ENCODE measurements at places on chromosomes 16 and 17.
A peak's percentile ranks its signal among the peaks of the same experiment; 100 is the strongest.

DNA sequence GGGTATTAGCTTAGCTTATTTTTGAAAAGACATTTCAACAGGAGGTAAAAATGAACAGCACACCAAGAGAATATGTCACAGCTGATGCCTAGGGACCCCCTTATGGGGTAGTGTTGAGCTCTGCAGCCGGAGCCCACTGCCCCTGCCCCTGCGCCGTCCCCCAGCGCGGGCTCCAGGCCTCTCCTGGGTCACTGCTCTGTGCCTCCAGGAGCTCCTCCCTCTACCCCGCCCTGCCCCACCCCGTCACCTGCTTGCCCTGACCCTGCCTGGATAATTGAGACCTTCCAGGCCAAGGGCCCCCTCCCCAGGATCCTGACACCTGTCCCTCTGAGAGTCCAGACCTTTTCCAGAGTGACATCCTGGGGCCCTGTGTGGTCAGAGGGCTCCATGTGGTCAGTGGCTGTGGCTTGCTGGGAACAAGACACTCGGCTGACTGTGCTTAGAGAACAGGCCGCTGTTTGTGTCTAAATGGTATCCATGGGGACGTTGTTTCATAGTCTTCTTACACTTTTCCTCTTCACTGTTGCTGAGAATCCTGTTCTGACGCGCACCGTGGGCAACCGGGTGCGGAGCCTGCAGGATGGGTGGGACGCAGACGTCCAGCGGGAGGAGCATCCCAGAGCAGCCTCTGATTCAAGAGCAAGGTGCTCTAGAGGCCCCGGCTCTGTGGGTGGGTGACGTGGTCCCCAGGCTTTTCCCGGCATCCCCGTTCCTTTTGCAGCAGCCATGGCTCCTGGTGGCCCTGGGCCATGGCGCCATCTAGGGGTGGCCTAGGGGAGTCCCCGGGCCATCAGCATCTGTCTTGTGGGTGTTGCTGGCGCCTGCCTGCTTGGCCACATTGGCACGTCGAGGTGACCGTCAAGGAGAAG is 20.0 kb upstream of the WFIKKN1 start:
- peak; percentile 65 for DNase-seq

- peak; percentile 61 for DNase-seq
These were observed 31.1 kb upstream of the SLC47A1 start for GRCh38 chr17:19502517-19502916.

DNA sequence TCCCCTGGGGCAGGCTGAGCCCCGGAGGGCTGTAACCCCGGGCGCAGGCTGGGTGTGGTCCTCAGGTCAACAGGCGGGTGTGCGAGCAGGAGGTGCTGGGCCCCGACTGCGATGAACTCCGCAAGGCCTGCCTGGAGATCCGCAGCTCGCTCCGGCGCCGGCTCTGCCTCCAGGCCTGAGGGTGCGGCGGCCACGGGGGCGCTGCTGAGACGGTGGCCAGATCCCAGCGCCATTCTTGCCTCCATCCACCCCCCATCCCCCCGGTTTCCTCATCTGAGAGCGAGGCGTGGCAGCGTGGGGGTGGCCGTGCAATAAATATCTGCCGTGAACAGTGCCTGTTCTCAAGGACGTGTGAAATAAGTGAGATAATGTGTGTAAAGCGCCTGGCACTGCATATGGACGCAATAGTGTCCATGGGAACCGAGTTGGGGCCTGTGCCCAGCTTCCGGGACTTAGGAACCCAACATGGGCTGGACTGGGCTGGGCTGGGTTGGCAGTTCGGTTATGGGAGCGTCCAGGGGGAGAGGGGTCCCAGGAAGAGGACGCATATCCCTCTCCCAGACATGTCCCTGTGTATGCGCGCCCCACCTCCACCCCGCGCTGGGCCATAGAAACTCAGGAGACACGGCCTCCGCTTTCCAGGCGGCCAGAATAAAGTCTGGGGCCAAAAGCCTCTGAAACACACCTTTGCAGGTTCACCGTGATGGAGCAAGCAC is 15.0 kb downstream of the ZNF213 start:
- DNase-seq: peak; percentile 57

- DNase-seq: no peak
These were observed 389.7 kb downstream of the SOX9 start for GRCh38 chr17:72510351-72511016.

DNA sequence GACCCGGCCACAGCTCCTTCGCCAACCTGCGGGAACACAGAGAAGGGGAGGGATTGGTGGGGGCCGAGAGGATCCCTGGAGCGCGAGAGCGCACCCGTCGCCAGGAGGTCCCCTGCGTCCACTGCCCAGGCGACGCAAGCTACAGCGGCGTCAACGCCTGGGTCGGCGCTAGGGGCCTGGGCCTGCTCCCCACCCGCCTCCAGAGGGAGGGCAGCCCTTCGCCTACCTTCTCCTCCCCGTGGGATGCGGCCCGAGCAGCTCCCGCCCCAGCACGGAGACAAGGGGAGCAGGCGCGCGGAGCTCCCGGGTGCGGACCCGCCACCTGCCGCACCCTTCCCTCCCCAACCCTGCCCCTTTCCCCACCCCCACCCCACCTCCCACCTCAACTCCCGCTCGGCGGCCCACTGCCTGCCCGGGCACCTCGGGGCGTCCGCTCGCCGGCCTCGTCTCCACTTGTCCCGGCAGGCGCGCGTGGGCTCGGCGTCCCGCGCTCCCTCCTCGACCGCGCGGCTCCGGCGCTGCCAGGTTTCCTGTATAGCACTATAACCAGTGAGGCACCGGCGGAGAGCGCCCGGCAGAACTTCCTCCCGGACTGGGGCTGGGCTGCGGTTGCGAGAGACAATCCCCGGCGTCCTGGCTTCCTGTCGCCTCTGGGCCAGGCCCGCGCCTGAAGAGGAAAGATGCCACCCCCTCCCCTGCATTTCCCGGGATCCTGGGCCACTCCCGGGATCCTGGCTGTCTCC is 119.1 kb upstream of the SMURF2 start:
- DNase-seq: peak; percentile 49

- DNase-seq: no peak
These were observed 2.8 kb downstream of the BFAR start for GRCh38 chr16:14635395-14636165.

GRCh38 chr17:41777574-41778188 is 8.8 kb downstream of the JUP start:
- no peak for DNase-seq

GRCh38 chr17:49866019-49866380 is 18.1 kb upstream of the TAC4 start:
- no peak for DNase-seq

- DNase-seq: peak; percentile 88
These were observed 15.4 kb upstream of the PLLP start for GRCh38 chr16:57299719-57300386.

GRCh38 chr17:27458524-27458908 is 2.3 kb downstream of the KSR1 start:
- DNase-seq: no peak

- no peak for DNase-seq
These were observed 536.7 kb upstream of the HSBP1 start for GRCh38 chr16:83271123-83271522.

DNA sequence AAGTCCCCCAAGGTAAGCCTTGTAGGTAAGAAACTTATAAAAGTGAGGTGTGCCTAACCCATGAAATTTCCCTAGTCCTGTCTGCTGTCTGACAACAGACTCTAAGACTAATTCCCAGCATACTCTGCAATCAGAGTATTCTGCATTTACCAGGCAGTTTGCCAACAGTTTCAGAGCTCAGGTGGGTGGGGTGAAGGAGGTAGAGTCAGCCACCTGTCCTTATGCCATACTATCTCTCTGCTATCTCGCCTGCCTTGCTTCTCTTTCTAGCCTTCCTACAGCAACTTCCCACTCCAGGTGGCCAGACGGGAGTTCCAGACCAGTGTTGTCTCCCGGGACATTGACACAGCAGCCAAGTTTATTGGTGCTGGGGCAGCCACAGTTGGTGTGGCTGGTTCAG is 2.3 kb downstream of the ATP5MC1 start:
- DNase-seq: no peak

DNA sequence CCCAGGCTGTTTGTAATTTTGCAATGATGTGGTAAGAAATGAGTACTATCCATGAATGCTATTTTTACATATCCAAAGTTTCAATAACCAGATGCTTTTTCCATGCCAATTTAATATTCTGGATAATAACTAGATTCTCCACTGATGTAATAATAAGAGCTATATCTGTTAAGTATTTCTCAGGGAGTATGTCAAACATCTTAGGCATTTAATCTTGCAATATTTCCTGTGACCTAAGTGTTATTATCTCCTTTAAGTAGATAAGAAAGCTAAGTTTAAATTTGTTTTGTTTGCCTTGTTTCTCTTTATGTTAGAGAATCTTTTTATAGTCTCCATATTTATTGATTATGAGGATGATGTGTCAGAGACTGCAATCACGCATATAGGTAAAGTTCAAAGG is 32.3 kb upstream of the HS3ST3A1 start:
- no peak for DNase-seq

- DNase-seq: no peak
These were observed 34.4 kb downstream of the GDPD1 start for GRCh38 chr17:59254742-59255141.

DNA sequence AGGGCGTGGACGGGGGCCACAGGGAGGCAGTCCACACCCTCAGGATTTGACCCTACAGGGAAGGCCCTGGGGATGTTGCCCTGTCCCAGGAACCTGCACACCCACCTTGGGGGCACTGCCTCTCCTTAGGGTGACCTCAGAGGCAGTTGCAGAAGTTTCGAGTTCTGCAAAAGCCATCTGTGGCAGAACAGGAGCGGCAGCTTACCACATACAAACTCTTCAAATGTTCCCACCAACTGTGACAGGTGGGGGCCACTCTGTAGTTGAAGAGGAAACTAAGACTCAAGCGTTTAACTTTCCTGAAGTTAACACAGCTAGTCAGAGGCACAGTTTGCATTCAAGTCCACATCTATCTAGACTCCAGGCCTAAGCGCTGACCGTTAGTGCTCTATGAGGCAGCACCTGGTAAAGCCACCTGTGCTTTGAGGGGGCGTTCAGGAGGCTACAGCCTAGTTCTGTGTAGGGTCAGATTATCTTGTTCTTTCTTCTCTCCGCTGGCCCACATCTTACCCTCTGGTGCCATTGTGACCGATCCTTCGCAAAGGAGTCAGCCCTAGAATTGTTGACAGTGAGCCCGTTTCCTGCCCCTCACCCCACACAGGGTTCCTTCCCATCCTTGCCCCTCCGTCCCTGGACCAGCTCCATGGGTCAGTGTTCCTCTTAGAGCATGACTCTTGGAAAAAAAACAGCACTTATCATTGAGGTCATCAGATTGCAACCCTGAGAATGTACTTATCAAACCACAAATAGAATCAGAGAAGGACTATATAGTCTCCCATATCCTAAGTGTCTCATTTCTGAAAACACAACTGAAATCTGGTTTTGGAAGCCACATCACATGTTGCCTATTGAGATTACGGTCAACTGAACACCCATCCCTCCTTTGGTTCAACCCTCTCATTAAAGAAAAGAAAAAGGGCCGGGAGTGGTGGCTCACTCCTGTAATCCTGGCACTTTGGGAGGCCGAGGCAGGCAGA is 45.4 kb downstream of the CDH1 start:
- DNase-seq: no peak

DNA sequence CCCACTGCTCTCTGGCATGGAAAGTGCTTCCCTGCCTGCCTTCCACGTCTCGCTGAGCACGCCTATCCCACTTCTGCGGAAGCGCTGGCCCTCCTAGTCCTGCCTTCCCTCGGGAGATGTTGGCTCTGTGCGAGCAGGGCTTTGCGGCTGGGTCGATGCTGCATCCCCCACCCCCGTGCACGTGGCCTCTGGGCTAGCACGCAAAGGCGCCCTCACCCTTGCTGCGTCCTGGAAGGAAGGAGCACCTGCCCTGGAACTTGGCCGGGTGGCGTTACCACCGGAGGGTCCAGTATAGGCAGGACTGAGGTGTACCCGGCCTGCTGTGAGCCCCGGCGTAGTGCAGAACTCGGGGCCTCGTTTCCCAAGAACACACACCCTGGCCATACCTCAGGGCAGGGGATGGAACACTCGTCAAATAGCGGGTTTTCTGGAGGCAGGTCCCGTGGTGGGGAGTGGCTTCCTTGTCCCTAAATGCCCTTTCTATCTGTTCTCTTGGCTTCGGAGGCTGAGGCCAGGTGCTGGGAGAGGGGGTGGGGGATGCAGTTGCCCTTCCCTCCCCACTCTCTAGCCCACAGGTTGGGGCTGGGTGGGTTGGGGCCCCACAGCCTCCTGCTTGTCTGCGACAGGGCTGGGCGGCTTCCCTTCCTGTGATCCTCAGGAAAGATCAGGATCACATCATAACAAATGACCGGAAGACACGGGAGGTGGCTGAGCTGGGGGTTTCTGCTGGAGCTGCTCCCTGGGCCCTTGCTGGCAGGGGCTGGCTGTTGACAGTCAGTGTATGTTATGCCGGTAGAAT is 17.4 kb downstream of the BAIAP2 start:
- no peak for DNase-seq

DNA sequence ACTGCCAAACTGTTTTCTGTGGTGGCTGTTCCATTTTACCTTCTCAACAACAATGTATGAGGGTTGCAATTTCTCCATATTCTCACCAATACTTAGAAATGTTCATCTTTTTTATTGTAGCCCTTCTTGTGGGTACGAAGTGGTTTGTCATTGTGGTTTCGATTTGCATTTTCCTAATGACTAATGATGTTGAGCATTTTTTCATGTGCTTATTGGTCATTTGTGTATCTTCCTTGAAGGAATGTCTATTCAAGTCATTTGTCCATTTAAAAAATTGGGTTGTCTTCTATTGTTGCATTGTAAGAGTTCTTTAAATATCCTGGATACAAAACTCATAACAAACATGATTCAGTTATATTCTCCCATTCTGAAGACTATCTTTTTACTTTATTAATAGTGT is 47.5 kb upstream of the CCL2 start:
- DNase-seq: no peak
